ENCODE measurements at places on chromosomes 2 and 18.

DNA sequence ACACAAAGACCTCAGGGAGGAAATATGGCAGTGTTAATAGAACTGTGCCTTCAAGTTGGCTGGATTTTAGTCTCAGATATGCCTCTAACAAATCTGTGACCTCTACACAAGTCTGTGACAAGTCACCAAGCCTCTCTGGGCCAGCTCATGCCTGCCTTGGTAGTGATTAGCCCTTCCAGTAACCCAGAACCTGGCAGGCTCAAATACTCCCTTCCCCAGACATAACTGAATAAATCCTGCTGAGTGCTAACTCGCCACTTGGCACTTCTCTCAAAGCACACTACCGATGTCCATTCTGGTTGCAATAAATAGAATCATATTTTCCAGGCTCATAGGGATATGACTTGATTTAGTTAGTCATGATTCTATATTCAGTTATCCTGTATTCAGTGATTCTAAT lies 15.3 kb upstream of the THSD7B start:
- DNase-seq, result no peak

DNA sequence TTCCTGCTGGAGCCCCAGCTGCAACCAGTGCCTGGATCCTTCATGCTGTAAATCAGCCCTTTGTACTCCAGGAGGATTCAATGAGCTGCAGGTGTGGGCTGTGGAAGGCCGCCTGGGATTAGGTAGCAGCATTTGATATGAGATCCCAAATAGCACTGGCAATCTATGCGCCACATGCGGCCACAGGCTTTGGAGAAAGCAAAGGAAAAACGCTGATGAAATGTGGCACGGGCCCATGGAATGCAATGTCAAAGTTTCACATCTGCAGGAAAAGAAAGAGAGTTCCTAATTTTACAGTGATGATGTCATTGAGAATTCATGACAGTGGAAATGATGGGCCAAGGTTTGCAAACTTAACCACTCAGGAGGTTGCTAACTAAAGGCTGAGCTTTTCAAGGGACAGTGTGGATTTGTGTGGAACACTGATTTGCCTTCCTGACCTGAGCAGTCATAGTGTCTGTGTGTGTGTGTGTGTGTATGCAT lies 216.4 kb upstream of the OSR1 start:
- peak; percentile 57 for DNase-seq

GRCh38 chr18:52387175-52387574 lies 47.2 kb downstream of the DCC start:
- no peak for DNase-seq

GRCh38 chr2:176187200-176187898 lies 1.1 kb upstream of the HOXD1 start:
- no peak for DNase-seq

DNA sequence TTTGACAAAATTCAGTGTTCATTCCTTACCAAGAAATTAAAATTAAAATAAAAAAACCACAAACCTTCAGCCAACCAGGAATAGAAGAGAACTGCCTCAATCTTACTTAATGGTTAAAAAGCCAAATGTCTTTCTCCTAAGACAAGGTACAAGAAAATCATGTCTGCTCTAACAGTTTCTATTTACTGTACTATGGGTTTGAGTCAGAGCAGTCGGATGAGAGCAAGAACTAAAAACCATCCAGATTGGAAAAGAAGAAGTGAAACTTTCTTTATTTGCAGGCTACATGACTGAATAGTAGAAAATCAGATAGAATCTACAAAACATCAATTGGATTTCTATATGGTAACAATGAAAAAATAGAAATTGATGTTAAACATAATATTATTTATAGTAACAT lies 555.5 kb upstream of the TNP1 start:
- DNase-seq, result no peak

GRCh38 chr2:132519566-132519965 lies 103.0 kb downstream of the GPR39 start:
- no peak for DNase-seq

DNA sequence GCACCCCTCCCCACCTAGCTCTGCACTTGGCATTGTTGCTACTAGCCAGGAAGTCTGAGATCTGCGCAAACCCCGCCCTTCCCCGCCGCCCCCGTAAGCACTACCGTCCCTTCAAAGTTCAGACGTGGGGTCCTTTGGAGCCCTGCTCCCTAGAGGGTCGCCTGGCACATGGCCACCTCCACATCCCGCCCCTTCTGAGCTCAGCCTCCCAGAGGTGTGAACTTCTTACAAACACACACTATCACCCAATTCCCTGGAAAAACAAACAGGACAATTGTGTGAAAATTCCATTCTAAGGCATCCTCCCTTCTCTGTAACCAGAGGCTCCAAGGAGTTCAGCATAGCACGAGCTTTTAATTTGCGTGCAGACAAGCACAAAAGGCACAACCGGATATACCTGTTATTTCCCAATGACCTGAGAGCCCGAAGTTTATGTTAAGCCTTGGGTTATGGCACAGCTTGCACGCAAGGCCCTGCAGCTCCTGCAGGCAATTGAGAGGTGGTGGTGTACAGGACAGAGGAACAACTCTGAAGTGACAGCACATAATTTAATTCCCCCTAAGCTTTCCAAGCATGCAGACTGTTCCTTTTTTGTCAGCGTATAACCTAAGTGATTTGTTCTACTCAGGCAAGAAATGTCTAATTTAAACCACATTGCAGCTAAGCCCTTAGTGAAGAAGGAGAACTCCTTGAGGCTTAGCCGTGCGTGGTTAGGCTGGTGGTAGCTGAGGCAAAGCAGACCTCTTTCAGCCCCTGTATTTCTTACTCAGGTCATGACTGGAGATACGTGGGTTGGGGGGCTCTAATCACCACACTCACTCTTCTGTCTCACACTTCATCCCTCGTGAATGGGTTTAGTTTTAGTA lies 20.3 kb upstream of the CYP1B1 start:
- DNase-seq, result peak; percentile 42

DNA sequence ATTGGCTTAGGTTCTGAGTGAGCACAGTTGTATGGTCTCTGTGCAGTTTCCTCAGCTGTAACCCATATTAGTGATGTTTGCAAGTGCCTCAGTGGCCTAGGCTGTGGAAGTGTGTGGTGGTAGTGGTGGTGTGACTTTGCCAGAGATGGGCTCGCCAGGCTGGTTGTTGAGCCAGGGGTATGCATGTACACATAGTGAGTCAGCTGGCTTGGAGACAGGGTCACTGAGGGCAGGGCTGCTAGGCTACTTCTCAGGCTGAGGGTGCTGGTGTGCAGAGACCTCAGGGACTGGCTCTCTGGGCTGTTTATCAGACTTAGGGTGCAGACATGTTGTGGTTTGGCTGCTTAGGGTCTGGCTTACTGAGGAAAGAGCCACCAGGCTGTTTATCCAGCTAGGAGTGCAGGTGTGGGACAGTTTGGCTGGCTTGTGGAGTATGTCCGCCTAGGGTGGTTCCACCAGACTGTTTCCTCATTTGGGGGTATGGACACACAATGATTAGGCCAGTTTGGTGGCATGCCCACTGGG lies 15.0 kb downstream of the APLF start:
- peak; percentile 39 for DNase-seq

DNA sequence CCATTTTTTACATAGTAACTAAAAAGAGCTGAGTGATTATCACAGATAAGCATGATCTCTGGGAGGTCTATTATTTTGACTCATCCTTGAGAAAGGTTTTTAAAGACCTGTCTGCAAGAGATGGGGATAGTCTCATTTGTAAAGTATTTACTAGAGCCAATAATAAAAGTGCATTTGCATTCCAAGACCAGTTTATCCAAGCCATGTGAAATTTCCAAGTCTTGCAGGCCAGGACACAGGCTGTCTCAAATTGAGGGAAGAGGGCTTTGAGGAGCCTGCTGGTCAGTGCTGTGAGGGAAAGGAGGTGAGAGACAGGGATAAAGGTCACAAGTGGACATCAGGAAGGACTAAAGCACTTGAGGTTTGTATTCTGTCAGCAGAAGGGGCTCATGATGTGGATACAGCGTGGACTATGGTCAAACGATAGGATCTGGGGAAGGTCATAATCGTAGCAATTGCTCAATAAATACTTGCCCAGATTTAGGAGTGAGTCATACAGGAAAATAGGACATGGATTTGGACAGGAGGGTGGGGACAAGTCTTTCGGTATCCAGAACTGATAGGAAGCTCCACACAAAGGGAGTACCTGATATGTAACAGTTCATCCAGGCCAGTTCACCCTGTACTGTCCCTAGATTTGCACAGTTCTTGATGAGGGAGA lies 6.6 kb upstream of the CDH2 start:
- peak; percentile 62 for DNase-seq

DNA sequence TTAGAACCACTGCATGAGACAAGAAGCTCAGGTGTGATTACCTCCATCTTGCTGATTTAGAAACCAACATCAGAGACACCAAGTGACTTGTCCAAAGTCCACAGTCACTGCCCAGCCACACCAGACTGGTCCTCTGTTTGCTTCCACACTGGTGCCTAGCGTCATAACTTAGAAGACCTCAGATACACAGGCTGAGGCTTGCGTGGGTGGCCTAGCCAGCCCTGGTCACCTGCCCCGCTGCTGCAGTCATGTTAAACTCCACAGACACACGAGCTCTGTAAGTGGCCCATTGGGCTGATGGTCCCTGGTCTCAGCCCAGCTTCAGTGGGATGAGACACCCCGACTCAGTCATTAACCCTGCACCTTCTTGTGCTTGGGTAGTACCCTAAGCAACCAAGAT lies 47.1 kb downstream of the CNGA3 start:
- no peak for DNase-seq

- DNase-seq, result no peak
Measured at GRCh38 chr18:62328586-62329525, 3.7 kb downstream of the TNFRSF11A start.

DNA sequence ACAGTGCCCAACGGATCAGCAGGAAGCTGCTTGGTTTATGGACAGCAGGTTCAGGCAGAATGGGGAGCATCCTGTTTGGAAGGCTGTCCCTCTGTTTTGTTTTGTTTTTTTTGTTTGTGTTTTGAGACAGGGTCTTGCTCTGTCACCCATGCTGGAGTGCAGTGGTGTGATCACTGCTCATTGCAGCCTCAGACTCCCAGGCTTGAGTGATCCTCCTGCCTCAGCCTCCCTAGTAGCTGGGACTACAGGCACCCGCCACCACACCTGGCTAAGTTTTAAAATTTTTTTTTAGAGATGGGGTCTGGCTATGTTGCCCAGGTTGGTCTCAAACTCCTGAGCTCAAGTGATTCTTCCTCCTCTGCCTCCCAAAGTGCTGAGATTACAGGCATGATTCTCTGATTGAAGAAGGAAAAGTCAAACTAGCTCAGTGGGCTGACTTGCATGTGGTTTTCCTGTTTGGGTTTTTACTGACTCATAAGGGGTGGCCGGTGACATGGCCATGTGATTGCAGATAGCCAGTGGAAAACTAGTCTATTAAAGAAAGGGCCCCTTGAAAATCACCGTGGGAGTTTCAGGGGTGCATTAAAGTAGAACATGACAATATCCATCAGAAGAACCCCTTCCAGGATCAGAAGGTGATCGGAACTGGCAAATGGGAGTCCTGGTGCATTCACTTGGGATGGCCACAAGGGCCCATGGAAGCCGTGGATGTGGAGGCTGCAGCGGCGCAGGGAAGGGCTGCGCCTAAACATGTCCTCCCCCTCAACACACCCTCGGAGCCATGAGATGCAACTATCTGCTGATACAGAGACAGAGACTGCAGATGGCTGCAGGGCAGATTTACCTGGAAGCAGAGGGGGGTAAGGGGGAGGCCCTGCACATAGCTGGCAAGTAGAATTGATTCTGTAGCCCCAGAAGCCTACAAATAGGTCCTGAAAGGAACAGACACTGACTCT lies 26.5 kb downstream of the AQP12B start:
- peak; percentile 54 for DNase-seq

DNA sequence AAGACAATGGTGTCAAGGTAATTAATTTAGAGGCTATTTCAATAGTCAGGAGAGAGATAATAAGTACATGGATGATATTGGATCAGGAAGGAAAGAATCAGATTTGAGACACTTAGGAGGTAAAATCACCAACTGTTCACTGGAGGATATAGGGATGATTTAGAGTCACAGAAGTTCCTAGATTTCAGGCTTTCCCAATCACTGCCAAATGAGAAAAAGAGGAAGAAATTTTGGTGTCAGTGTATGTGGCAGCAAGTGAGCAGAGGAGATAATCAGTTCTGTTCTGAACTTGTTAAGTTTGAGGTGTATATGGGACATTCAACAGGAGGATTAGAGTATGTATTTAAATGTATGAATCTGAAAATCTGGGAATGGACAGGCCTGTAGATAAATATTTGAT lies 640.4 kb downstream of the NR4A2 start:
- no peak for DNase-seq

- DNase-seq, result no peak
Measured at GRCh38 chr2:170098626-170099312, 79.2 kb upstream of the MYO3B start.

- DNase-seq, result no peak
Measured at GRCh38 chr2:32835148-32835547, 111.6 kb upstream of the LTBP1 start.

GRCh38 chr18:7094427-7094826 lies 23.2 kb downstream of the LAMA1 start:
- DNase-seq, result no peak

- DNase-seq, result peak; percentile 96
Measured at GRCh38 chr2:75602724-75603342, 42.1 kb upstream of the EVA1A start.

GRCh38 chr2:8193686-8194615 lies 487.9 kb upstream of the ID2 start:
- DNase-seq, result no peak

GRCh38 chr2:140178234-140178633 lies 1398.0 kb upstream of the NXPH2 start:
- DNase-seq, result peak; percentile 34

- DNase-seq, result no peak
Measured at GRCh38 chr2:147346142-147346541, 498.7 kb upstream of the ACVR2A start.

- peak; percentile 52 for DNase-seq
Measured at GRCh38 chr2:144115739-144116291, 404.1 kb downstream of the ZEB2 start.

- DNase-seq, result no peak
Measured at GRCh38 chr18:68665628-68666027, 49.3 kb downstream of the TMX3 start.

DNA sequence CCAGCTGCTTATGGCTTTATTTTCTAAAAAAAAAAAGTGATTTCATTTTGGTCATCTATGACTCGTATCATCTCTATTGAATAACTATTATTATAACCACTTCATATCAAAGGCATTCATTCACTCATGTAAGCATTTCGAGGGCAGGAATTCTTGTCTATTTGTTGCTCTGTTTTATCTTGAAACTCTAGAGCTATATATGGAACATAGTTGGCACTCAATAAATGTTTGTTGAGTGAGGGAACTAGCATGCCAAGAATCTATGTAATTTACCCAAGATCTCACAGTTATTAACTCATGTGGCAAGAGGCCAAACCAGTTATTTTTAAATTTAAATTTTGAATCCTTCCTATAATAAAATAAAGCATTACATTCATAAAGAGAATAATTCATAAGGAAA lies 470.1 kb downstream of the TMX3 start:
- peak; percentile 39 for DNase-seq

- DNase-seq, result peak; percentile 78
Measured at GRCh38 chr2:47195148-47195547, 40.0 kb upstream of the STPG4 start.

GRCh38 chr18:11906926-11907874 lies 917 bp downstream of the MPPE1 start:
- DNase-seq, result no peak

- DNase-seq, result no peak
Measured at GRCh38 chr2:237724811-237725478, 73.6 kb upstream of the RBM44 start.

- DNase-seq, result no peak
Measured at GRCh38 chr2:85061896-85062295, 71.3 kb upstream of the TCF7L1 start.

- no peak for DNase-seq
Measured at GRCh38 chr2:237140689-237141285, 55.1 kb downstream of the COPS8 start.

GRCh38 chr2:189580241-189580651 lies 340 bp downstream of the SLC40A1 start:
- DNase-seq, result peak; percentile 29
